SJSA1 (cell line): ENCODE measurements at places on chromosomes 6 and 20. TPM values are rescaled to one million over a fixed set of nuclear protein-coding genes. Genes with fewer than 3 reads are reported as not detected.

The TRIM40 gene
- not detected in 2 replicates for total RNA-seq

The MYLK4 gene
- total RNA-seq, result 0.26 TPM in 1 of 2 replicates, not detected in the other

The ENPP3 gene
- total RNA-seq, result 0.05 and 0.72 TPM in 2 replicates

GRCh38 chr6:40901322-40902055 lies 137.5 kb downstream of the UNC5CL start:
- no peak for DNase-seq

GRCh38 chr6:161168281-161168891 lies 105.5 kb downstream of the AGPAT4 start:
- DNase-seq, result peak; percentile 93

GRCh38 chr6:37696220-37696840 lies 1.4 kb downstream of the MDGA1 start:
- DNase-seq, result no peak

GRCh38 chr6:124999105-124999764 lies 37.0 kb downstream of the RNF217 start:
- no peak for DNase-seq

GRCh38 chr6:122621638-122622037 lies 11.4 kb downstream of the PKIB start:
- DNase-seq, result no peak

GRCh38 chr6:12751694-12752325 lies 35.2 kb downstream of the PHACTR1 start:
- peak; percentile 53 for DNase-seq

DNA sequence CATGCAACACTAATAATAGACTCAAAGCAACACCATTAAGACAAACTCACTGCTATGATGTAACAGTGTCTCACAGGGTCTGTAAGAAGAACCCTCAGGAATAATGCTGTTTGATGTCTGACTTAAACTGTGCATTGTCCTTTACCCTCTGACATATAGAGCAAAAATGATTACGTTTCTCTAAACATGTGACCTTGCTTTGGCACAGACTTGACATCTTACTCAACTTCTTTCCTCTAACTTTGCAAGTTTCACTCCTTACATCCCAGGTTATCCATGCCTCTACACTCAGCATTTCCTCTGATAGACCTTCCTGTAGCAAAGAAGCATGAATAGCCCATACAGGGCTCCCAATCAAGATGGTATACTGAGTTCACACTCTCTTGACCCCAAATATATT lies 252.7 kb downstream of the UST start:
- no peak for DNase-seq
